Activated T-cell treated with anti-CD3 and anti-CD28 coated beads for 24 hours (primary cell): ENCODE measurements at places on chromosomes 1 and 21.

GRCh38 chr1:223617323-223618070 is 48.0 kb downstream of the CAPN8 start:
- no peak for DNase-seq

DNA sequence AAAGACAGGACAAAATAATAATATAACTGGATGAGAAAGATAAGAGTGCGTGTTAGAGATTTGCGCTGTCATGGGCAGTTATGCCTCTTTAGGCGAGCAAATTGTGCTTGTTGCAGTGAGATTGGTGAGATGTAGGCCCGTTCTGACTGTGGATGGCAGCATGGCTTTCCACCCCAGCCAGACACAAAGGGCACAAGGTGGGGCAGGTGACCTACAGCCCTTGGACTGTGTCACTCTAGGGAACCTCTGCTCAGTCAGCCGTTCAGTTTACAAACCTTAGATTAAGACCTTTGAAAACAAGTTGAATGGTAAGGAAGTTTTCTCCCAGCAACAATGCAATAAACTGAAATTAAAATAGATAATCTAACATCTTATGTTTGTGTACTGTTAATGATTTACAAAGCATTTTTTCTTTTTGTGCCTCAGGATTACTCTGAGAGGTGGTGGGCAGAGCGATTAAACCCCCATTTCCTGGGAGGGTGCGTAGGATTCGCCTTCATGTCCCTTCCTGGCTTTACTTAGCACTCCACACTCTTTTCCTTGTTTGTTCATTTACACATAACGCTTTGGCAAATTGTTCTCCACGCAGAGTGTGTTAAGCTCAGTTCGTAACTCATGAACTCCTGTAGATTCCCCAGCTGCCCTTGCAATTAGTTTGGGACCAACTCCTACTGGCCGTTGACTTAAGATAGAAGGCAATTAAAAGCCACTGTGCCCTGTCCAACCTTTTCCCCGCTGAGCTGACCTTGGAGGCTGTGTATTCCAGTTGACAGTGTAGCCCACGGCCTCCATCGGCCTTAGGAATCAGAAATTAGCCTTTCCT is 58.1 kb upstream of the IGSF5 start:
- DNase-seq: no peak

DNA sequence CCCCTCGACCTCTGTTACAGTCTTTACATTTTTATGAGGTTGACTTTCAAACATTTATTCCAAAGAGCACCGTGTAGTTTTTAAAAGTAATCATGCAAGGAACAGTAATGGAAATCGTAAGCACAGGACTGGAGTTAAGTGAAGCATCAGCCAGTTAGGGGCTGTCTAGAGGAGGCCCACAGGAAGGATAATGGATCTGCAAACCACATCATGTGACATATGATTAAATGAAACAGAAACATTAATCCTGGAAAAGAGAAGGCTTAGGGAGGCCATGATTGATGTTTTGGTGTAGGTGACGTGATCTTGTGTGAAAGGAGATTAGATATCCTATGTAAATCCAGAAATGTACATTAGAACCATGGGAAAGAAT is 25.0 kb downstream of the RGS7 start:
- no peak for DNase-seq

GRCh38 chr1:182762536-182762935 is 27.0 kb upstream of the NPL start:
- no peak for DNase-seq

GRCh38 chr1:8042134-8042533 is 16.0 kb upstream of the ERRFI1 start:
- no peak for DNase-seq

DNA sequence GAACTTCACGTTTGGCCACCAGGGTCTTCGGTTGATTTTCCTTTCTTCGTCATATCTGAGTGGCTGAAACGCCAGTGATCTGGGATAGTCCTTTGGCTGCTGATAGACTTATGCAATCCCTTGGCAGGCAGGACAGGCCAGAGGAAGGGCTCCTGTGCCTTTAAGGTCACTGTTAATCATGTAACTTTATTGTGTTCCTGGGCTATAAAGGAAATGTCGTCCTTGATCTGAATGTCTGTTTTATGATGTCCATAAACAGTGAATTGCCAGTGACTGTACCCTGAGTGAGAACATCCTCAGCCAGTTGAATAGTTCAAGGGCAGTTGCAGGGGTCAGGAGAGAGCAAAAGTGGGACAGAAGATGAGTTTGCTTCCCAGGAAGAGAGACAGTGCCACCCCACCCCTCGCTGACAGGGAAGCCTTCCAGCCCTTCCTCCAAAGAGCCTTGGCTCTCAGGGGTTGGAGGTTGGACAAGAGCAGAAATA is 68.0 kb downstream of the PDE9A start:
- DNase-seq: no peak

DNA sequence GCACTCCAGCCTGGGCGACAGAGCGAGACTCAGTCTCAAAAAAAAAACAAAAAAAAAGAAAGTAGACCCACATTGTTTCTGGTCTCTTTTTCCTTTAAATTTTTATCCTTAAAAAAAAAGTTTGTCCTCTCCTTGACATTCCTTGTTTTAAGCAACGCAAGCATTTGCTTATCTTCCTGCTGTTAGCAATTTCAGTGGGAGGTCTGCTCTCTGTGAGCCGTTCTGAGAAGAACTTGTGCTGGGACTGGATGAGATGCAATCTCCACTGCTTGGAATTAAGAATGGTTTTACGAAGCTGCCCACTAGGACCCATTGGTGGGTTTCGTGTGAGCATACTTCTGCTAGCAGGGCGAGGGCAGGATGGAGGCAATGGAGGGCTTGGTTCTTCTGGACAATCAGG is 225.1 kb upstream of the TMEM51 start:
- DNase-seq: no peak

DNA sequence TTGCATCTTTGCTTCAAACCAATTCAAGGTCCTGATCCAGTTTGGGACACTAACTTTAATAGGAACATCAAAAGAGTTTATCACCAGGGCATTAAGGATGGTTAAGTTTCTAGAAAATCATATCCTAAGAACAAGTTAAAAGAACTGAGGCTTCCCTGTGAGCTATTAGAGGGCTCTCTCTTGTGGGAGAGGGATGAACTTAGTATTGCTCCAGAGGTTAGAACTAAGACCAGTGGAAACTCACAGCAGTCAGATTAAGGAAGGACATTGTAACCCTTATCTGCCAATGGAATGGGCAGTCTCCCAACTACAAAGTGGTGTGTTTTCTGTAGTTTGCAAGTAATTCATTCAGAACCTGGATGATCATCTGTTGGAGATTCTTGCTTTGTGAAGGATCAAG is 36.8 kb downstream of the UBE2U start:
- DNase-seq: no peak

GRCh38 chr1:76867342-76868130 is at the start of gene ST6GALNAC5:
Gene ST6GALNAC5, plus strand, starts transcription at chr1:76867480.
- DNase-seq: no peak

GRCh38 chr1:29395736-29396437 is 159.6 kb downstream of the PTPRU start:
- DNase-seq: no peak

GRCh38 chr1:32651461-32652073 is 559 bp downstream of the RBBP4 start:
- DNase-seq: no peak

- peak; percentile 17 for DNase-seq
These were observed 11.6 kb downstream of the TINAGL1 start for GRCh38 chr1:31587720-31588423.
